ENCODE measurements at places on chromosomes 1 and 21. TPM values are rescaled to one million over a fixed set of nuclear protein-coding genes. Genes with fewer than 3 reads are reported as not detected.

DNA sequence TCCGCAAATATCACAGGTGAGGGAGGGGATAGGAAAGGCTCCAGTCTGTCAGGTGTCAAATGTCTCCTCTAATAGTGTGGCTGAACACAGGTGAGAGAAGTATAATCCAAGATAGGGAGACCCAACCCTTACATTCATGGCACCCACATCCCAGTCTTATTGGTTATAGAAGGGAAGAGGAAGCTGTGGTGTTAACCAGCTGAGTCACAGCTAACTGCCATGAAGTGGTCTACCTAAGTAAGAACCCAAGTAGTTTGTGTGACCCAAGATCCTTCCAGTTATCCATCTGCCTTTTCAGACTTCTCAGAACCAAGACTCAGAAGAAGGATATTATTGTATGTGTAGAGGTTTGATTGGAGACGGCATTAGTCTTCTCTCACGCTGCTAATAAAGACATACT, 37.1 kb downstream of the DDAH1 start:
- DNase-seq = no peak

GRCh38 chr1:1144843-1145546, 28.7 kb upstream of the TTLL10 start:
- DNase-seq = no peak

GRCh38 chr21:35427320-35428000, 378.4 kb upstream of the RUNX1 start:
- no peak for DNase-seq

DNA sequence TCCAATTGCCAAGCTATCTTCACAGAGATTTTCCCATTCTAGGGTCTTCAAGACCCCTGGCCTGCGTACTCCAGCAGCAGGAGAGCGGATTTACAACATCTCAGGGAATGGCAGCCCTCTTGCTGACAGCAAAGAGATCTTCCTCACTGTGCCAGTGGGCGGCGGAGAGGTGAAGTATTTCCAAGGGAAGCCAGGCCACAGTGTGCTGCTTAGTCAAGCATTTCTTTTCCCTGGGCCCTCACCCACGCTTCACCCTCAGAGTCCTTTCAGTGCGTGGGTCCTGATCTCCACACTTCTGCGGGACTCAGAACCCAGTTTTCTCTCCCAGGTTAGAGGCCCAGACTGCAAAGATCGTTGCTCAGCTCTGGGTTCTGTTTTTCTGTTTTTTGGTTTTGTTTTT, 13.1 kb downstream of the CDCA8 start:
- DNase-seq = no peak

DNA sequence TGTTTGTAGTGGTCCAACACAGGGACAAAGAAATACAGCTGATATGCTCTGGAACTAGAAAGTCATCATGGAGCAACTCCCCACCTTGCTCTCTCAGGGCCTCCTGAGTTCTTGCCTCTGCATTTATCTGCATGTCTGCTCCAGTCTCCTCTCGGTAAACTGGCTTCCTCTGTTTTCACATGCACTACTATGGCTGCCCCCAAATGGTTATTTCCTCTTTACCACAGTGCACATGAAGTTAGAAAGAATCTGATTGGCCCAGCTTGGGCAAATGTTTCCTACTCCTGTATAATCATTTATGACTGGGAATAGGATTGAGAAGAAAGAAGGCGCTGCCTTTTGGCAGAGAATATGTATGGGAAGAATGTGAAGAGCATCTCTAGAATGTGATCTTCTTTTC, 16.5 kb upstream of the PSMB2 start:
- DNase-seq = no peak

GRCh38 chr1:205317311-205317917, 4.1 kb downstream of the NUAK2 start:
- no peak for DNase-seq

DNA sequence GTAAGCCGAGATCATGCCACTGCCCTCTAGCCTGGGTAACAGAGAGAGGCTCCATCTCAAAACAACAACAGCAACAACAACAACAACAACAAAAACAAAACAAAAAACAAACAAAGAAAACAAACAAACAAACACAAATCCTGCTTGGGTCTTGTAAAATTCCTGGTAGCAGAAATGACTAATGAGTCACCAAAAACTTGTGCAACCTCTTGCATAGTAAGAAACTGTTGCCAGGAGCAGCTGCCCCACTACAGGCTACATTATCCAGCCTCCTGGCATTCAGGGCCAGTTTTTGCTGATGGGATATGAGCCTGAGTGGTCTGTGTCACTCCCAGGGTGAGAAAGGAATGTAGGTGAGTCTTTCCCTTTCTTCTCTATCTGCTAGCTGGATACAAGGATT, 245.4 kb downstream of the TNR start:
- DNase-seq = no peak

- DNase-seq = no peak
Measured at GRCh38 chr1:221783936-221784335, 42.0 kb upstream of the DUSP10 start.

- no peak for DNase-seq
Measured at GRCh38 chr1:186155594-186155993, 219.5 kb downstream of the TPR start.

DNA sequence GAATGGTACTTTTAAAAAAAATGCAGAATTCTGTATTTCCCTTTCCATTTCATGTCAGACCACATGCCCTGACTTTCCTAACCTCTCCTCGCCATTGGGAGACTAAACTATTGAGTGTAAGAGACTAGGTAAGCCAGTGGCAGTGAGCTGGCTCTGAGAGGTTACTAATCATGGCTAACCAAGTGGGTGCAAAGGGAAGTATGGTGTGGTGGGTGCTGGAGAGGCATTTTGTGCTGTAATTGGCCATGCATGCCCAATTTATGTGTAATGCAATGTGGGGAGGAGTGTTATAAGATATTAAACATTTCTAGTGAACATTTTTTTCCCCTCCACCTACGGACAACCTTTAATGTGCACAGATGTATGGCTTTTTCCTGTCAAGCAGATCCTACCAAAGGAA, 190.1 kb downstream of the LMO4 start:
- DNase-seq = no peak

- DNase-seq = no peak
Measured at GRCh38 chr1:64956010-64956640, 10.2 kb downstream of the JAK1 start.

- DNase-seq = no peak
Measured at GRCh38 chr1:57536749-57537423, 113.0 kb upstream of the DAB1 start.

DNA sequence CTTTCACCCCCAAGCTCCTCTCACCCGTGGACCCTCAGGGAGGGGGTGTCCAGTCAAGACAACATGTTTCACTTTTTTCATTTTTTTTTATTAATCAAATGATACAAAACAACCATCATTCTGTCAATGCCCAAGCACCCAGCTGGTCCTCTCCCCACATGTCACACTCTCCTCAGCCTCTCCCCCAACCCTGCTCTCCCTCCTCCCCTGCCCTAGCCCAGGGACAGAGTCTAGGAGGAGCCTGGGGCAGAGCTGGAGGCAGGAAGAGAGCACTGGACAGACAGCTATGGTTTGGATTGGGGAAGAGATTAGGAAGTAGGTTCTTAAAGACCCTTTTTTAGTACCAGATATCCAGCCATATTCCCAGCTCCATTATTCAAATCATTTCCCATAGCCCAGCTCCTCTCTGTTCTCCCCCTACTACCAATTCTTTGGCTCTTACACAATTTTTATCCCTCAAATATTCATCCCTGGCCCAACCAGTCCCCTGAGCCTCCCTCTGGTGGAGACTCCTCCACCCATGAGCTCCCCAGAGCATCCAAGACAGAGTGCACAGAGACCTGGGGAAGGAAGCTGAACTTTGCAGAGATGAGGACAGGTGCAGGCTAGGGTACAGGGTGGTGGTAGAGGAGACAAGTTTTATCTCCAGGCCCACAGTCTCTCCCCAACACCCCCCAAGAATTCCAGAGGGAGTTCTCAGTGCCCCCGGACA, 1.4 kb upstream of the S100A16 start:
- no peak for DNase-seq

- DNase-seq = no peak
Measured at GRCh38 chr1:210360852-210361477, 32.3 kb downstream of the HHAT start.

GRCh38 chr1:86757272-86757984, 53.1 kb downstream of the SH3GLB1 start:
- DNase-seq = no peak

GRCh38 chr1:31299365-31299764, 2.5 kb downstream of the ZCCHC17 start:
- no peak for DNase-seq

- no peak for DNase-seq
Measured at GRCh38 chr1:202076050-202076511, 46.6 kb upstream of the GPR37L1 start.

- DNase-seq = no peak
Measured at GRCh38 chr1:212752252-212752933, 39.2 kb downstream of the NSL1 start.

GRCh38 chr1:46526013-46526690, 25.3 kb downstream of the KNCN start:
- no peak for DNase-seq

DNA sequence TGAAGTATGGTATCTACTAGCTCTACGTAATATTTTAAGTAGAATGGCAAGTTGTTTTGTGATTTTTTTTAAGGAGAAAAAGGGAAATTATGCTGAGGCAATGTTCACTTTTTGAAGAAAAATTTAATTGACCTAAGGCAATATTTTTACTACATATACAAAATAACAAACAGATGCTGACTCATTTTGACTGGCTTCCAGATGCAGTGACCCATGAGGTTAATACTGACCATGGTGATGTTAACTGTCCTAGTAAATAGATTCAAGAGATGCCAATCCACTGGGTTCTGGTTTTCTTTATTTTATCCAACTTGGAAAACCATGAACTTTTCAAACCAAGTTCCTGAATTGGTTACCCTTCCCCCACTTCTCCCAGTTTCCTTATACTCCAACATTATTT, 154.9 kb downstream of the CRB1 start:
- no peak for DNase-seq

DNA sequence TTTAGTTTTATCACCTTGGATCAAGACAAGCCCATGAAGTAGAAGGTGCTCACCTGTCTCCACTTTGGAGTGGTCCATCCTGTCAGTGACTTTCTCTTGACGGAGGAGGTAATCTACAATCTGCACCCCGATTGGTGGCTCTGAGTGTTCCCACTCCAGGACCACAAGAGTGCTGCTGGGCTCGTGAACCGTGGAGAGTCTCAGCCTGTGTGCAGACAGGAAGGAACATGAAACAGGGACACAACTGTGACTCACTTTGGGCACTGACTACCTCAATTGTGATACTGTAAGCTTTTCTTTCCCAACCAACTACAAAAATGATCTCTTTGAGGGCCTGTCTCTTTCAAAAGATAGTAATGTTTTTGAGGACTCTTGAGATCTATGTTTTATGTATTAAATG, 280.2 kb downstream of the ASTN1 start:
- DNase-seq = no peak

GRCh38 chr1:215793180-215793579, 226.1 kb downstream of the KCTD3 start:
- DNase-seq = no peak

- DNase-seq = no peak
Measured at GRCh38 chr1:196407358-196408051, 200.7 kb downstream of the KCNT2 start.

GRCh38 chr1:17218939-17219338, 14.0 kb downstream of the PADI1 start:
- DNase-seq = no peak

IFI44L gene
- not detected for total RNA-seq

EXTL1 gene
- total RNA-seq = 2.6 TPM

ANKRD65 gene
- total RNA-seq = 38.4 TPM

KCNE1 gene
- total RNA-seq = 1.6 TPM

BCAS2 gene
- total RNA-seq = 52.4 TPM

DNAJC28 gene
- total RNA-seq = 5.3 TPM

ADAMTS4 gene
- 12.3 TPM for total RNA-seq

SYT14 gene
- total RNA-seq = 18.1 TPM

KRTAP10-6 gene
- total RNA-seq = not detected

C8A gene
- not detected for total RNA-seq
